ENCODE measurements at places on chromosomes 2 and 18.

DNA sequence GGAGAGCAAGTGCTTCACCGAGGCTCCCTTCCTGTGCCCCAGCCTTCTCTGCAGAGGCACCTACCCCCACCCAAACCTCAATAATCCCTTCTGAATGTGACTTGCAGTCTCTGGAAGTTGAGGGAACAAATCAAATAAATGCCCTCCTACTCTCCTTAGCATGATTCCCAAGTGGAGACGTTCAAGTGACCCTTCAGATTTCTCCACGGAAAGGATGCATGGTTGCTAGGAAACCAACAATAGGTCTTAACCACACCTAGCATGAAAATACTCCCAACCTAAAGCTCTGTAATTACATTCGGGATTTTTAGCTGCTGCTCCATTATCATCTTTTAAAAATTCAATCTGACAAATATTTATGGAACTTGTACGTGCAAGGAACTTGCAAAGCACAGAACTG is 50.2 kb upstream of the CABLES1 start:
- no peak for DNase-seq

- no peak for DNase-seq
Observed at GRCh38 chr2:148567716-148568115, 76.8 kb upstream of the EPC2 start.

GRCh38 chr18:74613381-74613780 is 15.7 kb downstream of the ZNF407 start:
- DNase-seq, result no peak

- DNase-seq, result no peak
Observed at GRCh38 chr18:24231773-24232735, 93.2 kb downstream of the CABYR start.

DNA sequence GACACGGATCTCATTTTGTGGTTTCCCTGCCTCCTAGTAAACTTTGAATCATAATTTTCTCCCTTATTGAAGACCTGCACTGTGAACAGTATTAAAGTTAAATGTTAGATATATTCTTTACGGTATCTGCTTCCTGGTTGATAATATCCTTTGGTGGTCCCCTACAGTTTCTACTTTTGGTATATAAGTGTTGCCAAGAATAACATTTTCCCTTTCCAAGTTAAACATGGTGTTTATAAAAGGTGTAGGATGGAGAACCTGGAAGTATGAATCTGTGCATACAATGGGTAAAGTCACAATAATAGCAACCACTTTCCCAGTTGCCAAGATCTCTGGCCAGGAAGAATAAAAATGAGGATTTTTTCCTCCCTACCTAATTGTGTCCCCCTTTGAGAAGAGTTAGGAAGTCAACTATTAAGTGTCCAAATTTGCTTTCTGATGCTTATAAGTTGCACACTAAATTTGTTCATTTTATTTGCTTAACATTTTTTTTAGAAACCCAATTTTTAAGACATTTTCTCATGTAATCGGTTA is 201.0 kb upstream of the STK17B start:
- no peak for DNase-seq

DNA sequence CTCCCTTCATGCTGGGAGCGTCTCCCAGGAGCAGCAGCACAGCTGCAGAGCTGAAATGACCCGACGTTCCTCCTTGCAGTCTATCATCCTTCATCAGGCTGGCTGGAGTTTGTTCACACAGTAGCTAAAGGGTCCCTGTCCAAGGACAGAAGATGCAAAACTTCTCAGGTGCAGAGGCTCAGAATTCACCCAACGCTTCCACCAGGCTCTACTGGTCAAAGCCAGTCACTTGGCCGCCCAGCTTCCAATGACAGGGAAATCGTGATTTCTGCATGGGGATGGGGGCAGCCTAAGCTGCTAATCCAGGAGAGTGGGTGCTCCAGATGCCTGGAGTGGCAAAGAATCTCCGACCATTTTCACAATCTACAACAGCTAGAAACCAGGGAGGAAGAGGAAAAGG is 97.0 kb upstream of the SALL3 start:
- DNase-seq, result no peak

DNA sequence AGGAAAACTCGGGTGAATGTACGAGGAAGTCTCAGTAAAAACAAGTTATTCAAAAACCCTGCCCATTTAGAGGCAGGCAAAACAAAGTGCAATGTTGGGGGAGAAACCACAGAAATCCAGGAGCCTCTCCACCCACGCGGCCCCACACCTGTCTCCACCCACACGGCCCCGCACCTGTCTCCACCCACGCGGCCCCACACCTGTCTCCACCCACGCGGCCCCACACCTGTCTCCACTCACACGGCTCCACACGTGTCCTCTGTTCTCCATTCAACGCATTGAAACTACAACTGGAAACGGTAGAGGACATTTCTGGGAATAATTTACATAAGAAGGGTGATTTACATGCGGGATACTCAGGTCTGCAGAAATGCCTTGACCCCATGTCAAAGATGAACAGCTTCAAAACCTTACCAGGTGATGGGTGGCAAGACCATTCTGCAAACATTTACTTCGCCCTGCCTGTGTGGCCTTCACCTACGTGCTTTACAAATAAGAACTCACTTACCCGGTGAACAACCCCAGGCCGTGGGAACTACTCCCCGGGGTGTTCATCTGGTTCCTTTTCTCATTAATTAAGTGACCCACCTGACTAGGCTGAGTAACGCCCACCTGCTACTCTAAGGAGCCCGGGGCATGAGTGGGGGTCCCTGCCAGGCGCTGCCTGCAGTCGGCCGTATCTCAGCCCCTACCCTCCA is 100.4 kb downstream of the EIPR1 start:
- no peak for DNase-seq

GRCh38 chr2:87403893-87404175 is 344.1 kb upstream of the PLGLB2 start:
- no peak for DNase-seq

- DNase-seq, result no peak
Observed at GRCh38 chr18:23547306-23547705, 39.0 kb downstream of the NPC1 start.

DNA sequence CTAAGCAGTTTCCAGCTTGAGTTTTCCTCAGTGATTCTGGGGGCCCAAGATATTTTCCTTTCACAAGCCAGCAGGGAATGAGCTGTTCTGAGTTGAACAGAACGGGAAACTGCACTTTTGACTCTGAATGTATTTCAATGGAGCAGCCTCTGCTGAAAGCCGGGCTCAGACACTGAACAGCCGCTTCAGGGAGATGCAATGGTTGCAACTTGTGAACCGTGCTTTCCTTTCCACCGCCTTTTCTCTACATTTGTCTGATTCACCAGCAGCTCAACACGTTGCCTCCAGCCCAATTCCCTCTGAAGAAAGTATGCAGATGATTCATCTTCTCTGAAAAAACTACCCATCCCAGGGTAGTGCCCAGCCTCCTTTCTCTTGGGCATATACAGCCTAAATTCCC is 119.3 kb upstream of the PKDCC start:
- DNase-seq, result no peak

DNA sequence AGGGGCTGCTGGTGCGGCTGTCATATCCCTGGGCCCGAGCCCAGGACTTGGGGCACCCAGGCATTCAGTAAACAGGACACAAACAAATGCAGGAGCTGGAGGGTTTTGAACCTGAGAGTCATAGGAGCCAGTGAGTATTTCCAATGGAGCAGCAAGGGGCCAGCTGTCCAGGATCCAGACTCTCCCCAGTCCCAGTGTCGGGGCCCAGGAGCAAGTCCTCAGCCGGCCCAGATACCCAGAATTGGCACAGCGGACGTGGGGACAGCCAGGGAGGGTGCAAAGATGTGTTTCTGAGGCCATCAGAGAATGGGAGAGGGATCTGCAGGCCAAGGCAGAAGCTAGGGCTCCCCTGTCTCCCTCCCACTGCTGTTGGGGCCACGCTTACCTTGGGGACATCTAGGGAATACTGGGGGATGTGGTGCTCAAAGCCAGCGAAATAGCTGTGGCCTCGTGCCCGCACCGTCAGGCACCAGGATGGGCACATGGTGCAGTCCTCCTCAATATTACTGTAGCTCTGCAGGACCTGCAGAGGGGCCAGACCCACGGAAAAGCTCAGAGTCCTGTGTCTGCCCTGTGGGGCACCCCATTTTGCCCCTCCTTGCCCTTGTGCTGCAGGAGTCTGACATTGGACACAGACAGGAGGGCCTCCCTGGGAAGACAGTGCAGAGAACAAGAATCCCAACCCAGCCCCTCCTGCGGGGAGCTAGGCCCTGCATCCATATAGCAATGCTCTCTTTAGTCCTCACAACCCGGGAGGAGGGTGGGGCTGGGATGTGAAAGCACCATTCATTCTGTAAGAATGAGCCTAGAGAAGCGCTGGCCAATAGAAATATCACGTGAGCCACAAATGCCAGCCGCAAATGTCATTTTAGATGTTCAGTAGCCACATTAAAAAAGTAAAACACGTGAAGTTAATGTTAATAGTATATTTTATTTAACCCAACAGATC is 15.4 kb downstream of the CFAP65 start:
- DNase-seq, result no peak

DNA sequence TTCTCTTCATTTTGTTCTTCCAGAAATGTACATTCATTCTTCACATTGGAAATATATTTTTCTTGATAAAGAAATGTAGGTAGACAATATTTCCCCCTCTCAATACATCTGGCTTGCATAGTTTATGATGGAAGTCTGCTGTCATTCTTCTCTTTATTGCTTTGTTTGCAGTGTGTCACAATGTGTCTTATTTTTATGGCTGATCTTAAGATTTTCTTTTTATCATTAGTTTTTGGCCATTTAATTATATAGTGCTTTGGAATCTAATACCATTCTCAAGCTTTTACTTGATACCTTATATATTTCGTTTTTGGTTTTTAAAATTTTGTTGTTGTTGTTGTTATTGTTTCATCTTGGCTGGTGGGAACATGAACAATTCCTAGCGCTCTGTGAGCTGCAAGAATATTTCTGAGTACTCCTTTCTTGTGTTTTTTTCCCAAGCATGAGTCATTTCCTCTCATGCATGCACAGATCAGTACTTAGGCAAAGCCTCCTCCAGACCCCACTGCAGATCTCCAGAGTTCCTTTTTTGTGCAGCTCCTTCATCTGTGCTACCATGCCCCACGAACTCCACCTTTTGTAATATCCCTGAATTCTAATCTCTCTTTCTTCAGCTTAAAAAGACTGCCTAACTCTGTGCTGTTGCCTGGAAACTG is 13.7 kb upstream of the MMADHC start:
- no peak for DNase-seq

- no peak for DNase-seq
Observed at GRCh38 chr2:118853129-118853640, 5.7 kb upstream of the EN1 start.

DNA sequence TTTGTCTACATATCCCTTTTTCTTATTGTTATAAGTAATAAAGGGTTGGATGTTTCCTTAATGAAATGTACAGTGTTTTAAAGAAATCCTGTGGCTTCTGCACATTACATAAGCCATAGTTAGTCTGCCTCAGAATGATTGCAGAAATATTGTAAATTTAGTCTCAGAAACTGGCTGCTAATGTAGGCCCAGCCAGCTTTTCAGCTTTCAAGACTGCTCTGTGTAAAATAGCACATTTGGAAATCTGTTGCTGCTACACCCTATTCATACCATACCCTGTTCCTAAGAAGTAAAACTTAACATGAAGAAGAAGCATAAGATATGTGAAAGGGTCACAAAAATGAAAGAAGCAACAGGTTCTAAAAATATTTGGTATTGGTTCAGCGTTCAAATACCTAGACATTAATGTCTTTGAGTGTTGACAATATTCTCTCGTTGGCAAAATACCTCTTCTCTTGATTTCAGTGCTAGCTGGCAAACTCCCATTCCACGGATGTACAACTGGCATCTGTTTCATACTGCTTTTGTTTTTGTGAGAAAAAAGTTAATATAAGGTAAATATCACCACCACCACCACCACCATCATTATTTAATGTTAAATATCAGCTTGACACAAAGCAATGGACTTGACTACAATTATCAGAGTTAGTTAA is 19.2 kb upstream of the NCKAP1 start:
- no peak for DNase-seq

- no peak for DNase-seq
Observed at GRCh38 chr2:75367401-75367800, 168.1 kb upstream of the TACR1 start.

- no peak for DNase-seq
Observed at GRCh38 chr2:196606516-196606915, 33.0 kb upstream of the CCDC150 start.
